ENCODE measurements at places on chromosomes 11 and 22.

- DNase-seq, result no peak
These were observed 422.5 kb downstream of the TMEM135 start for GRCh38 chr11:87460279-87460678.

DNA sequence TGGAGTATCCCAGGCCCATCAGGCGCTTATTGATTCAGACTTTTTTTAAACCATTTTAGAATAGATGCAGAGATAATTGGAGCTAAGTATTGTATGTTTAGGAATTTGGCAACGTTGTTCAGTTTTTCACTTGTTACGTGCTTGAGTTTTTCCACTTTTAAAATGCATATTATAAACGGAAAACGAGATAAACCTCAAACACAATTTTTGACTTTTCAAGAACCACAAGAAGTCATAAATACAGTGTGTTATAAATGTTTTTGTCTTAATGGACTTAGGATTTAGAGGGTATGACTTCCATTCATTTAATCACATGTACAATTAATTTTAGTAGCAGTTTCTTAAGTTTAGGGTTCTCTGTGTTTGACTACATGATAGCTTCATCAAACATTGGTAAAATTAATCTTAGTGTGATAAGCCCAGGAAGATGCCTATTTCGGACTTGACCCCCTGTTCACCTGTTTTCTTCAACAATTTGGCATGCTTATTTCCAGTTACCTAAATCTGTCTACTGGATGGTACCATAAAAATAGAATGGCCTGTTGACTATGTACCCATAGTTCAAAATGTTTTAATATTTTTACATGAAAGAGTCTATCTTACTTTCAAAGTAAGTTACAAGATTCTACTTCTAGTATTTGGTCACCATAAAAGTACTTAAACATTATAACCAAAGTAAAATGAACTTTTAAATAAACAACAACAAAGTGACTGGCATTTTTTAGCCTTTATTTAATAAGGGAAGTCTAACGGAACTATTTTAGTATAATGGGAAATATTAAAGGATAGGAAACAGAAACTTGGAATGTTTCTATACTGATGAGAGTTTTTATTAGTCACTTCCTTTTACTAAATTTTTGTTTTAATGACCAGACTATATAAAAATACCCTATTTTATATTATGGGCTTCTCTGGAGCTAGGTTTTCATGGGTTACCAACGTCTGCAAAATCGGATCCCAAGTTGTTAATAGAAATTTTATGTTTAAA is 1.4 kb downstream of the ZC3H12C start:
- DNase-seq, result no peak

- no peak for DNase-seq
These were observed 123.4 kb downstream of the SWAP70 start for GRCh38 chr11:9787260-9787659.

DNA sequence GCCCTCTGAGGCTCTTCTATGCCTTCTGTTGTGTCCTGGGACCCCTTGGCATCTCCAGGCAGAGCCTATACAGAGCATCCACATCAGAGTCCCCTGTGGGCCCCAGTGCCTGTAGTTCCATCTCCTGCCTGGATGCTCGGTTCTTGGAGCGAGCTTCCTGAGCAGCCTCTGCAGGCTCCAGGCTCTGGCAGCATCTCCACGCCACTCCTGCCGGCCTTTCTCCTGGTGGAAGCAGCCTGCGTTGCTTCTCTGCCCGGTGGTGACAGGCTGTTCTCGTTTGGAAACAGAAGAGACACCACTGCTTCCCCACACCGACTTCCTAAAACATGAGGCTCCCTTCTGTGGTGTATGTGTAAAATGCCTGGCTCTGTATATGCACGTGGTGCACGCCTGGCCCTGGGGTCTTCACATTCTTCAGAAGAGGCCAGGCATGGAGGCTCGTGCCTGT is 52.8 kb downstream of the BCR start:
- peak; percentile 25 for DNase-seq

GRCh38 chr22:35725521-35725920 is 7.8 kb downstream of the APOL5 start:
- DNase-seq, result no peak

DNA sequence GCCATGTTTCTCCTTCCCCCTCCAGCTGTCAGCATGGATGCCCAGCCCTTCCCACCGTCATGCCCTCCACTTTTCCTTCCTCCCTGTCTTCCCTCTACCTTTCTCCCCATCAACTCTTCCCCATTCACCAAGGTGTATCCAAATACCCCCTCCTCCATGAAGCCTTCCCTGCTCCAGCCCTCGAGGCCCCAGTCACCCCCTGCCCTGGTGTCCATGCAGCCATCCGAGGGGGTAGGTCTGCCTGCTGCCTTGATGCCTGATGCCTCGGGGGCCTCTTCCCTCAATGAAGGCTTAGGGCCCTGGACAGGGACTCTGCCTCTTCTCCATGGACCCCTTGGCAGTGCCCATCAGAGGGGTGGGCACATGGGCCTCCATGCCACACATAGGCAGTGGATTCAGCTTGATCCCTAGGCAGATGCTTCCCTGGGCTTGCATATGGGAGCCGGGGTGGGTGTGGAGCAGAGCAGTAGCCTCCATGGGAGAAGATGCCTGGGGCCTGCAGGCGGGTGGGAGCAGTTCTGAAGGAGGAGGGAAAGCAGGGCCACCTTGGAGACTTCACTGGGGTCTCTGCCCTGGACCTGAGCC is 795.8 kb downstream of the BRD1 start:
- no peak for DNase-seq

DNA sequence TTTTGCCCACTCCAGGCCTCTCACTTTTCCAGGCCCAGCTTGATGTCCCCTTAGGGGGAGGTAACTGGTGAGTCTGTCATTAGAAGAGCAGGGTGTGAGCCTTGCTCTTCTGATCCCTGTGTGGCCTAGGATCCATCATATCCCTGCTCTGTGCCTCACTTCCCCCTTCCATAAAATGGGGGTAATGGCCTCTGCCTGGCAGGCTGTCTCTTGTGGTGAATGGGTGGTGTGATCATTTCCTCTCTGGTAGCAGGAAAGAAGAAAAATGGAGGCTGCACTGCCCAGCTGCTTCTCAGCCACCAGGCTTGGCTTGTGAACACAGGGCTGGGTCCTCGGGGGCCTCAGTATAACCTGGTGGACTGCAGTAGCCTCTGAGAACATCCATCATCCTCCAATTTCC is 5.6 kb downstream of the ARHGEF17 start:
- DNase-seq, result peak; percentile 63

DNA sequence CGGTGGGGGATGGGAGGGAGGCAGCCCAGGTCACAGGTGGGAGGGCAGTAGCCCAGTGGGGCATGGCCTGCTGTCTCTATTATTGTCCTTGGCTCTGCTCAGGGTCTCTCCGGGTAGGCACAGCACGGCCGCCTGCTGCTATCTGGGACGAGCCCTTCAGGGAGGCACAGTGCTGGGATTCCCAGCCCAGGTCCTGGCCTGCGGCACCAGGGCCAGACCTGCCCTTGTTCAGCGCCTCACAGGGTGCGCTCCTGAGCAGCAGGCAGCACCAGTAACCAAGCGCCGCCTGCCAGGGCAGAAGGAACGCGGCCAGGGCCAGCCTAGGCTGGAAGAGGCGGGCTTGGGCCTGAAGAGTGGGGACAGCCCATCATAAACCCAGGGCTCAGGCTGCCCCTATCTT is 151.0 kb downstream of the MPPED1 start:
- no peak for DNase-seq

Data from MV-4-11 (cell line).